ENCODE measurements at places on chromosomes 4 and X.

DNA sequence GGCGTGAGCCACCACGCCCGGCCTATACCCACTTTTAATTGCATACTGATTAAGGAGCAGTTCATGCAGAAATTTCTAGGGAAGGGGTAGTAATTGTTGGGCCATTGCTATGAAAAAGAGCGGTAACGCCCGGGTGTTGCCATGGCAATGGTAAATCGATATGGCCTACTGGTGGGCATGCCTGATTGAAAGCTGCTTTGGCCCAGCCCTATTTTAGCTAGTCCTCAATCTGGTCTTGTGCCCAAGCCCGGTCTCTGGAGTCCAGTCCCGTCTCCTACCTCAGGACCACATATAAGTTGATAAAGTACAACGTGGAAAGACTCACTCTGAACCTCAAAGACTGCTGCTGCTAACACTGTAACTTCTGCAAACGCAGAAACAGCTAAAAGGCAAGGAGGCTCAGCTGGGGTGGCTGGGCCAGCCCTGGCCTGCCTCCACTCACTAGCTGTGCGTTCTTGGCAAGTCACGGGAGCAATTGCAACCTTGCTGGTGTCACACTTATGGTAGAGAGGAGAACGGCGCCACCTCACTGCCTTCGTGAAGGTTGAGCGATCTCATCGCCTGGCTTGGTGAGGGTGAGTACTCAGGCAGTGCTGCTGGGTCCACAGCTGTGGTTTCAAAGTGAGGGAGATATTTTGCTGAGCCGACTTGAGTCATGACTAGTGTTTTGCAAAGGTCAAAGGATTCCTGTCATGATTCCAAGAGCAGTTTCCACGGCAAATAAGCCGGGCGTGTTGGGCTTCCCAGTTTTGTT lies 57.0 kb upstream of the GRPEL1 start:
- peak; percentile 79 for DNase-seq

DNA sequence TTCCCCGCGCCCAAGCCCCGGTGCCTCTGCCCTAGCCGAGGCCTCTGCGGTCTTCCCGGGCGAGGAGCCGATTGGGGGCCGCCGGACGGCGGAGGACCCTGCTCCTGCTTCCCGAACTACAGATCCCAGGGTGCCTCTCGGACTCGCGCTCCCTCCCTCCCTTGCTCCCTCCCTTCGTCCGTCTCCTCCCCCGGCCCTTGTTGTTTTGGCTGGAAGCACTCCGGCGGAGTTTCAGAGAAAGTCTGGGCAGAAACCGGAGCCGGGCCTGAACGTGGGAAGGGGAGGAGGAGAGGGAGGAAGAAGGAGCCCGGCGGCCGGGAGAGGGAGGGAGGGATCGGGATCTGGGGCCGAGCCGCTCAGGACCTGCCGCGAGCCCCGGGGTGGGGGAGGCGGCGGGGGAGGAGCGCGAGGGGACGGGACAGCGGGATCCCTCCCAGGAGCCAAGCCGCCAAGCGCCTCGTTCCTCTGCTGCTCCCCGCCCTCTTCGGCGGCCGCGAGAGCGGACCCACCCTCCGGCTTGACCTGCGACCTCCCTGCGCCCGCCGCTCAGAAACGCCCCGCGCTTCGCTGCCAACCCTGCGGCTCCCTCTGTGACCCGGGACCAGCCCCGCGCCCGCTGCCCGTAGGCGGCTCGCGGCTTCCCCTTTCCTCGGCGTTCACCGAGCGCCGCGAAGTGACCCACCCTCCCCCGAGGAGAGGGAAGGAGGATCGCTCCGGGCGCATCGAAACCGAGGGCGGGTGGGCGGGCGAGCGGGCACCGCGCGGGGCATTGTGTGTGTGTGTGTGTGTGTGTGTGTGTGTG lies 496 bp upstream of the GAB1 start:
- peak; percentile 61 for DNase-seq

- DNase-seq: no peak
Measured at GRCh38 chr4:56937262-56937661, 29.6 kb downstream of the REST start.

GRCh38 chrX:13094828-13095341 lies 50.5 kb upstream of the FAM9C start:
- no peak for DNase-seq

GRCh38 chrX:10240918-10241317 lies 84.1 kb downstream of the CLCN4 start:
- DNase-seq: no peak

GRCh38 chrX:43423876-43424275 lies 232.2 kb upstream of the MAOA start:
- DNase-seq: no peak

DNA sequence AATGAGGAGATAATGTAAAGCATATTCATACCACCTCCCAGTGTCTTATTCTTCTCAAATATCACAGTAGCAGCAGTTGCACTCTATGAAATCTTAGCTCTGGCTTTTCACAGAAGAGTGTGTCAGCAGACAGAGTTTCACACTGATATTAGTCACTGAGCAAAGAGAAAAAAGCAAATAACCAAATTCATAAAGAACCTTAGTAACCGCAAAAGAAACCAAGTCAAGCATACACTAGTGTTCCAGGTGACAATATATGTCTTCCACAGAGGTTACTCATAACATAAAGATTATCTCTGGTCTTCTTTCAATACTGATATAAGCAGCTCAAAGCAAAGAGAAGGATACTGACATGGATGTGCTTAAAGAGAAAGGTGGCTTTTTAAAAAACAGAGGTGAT lies 181.7 kb upstream of the EDNRA start:
- no peak for DNase-seq

GRCh38 chr4:15010038-15010585 lies 7.8 kb downstream of the CPEB2 start:
- no peak for DNase-seq

- DNase-seq: peak; percentile 63
Measured at GRCh38 chr4:100742045-100742444, 224.2 kb upstream of the EMCN start.

DNA sequence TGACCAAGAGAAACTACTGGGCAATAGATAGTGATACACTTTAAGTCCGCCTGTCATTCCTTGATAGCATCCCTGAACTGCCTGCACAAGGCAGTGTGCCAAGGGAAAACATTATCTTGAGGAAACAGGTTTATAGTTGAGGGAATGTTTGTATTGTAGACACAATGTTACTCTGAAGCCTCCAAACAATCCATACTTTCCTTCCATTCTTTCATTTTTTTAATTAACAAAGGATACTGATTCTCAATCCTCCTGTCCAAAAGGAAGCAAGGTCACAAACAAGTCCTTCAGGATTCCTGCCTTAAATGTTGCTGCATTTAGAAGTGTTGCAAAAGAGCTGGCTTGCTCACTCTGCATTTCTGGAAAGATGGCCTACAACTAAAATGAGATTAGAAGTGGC lies 61.7 kb upstream of the PRSS48 start:
- no peak for DNase-seq

GRCh38 chrX:7927259-7928167 lies at the start of gene PNPLA4:
Gene PNPLA4 (minus strand): TSS chrX:7927413. CDS start chrX:7926119, 1,294 bp downstream.
- DNase-seq: no peak

DNA sequence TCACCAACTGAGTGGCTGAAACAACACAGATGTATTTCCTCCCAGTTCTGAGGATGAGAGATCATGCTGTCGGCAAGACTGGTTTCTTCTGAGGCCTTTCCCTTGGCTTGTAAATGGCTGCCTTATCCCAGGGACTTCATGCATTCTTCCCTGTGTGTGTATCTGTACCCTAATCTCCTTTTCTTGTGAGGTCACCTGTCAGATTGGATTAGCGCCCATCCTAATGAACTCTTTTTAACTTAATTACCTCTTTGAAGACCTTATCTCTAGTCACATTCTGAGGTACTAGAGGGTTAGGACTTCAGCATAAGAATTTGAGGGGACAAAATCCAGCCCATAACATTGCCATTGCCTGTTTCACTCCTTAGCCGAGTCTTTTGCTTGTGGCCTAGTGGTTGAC lies 59.5 kb upstream of the TMEM150C start:
- no peak for DNase-seq

GRCh38 chrX:49812177-49812576 lies 16.9 kb upstream of the PAGE4 start:
- no peak for DNase-seq

- no peak for DNase-seq
Measured at GRCh38 chr4:5710065-5710960, 688 bp upstream of the EVC start.

DNA sequence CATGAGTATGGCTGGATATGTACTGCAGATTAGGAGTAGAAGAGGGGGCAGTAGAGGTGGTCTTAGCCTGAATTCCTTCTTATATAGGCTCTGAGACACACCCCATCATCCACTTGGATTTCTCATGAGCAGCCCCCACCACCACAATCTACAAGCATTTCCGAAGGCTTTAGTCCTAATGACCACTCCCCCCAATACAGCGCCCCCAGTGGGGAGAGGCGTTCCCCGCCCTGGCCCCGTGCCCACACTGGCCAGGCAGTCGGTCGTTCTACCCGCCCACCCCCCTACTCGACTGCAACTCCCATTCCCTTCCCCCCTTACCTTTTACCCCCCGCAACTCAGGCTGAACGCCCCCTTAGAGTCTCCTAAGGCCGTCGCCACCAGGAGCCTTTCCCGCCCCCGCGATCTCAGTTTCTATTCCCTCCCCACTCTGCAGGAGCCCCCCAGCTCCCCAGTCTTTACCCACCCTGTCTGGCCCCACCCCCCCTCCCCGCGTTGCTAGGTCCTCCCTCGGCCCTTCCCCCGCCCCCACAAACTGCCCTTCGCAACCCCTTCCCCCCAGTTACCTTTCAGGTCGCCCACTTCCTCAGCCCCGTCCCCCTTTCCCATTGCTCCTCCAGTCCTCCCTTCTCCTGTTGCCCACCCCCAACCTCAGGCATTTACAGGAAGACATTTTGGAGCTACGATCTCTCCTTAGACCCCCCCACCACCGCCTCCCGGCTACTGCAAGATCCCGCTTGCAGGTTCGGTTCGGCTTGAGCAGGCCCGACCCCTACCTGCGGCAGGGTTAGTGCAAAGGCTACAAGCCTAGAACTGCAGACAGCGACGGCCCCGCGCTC lies 468 bp downstream of the ZMYM3 start:
- peak; percentile 51 for DNase-seq

DNA sequence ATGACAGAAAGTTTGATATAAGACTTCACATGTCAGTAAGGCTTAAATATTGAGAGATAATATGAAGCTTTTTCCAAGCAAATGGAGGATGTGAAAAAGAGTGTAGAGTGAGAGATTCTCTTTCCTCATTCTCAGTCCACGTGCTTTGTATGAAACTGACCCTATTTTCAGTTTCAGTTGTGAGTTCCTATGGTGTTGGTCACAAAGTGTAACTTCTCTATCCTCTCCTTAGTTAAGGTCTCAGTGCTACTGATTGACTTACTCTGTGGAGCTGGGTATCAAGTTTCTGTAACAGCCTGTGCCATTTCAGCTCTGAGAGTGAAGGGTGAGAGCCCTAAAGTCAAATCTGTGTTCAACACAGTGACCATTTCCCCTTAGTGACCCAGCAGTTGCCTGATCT lies 277.2 kb downstream of the EPHA5 start:
- no peak for DNase-seq

DNA sequence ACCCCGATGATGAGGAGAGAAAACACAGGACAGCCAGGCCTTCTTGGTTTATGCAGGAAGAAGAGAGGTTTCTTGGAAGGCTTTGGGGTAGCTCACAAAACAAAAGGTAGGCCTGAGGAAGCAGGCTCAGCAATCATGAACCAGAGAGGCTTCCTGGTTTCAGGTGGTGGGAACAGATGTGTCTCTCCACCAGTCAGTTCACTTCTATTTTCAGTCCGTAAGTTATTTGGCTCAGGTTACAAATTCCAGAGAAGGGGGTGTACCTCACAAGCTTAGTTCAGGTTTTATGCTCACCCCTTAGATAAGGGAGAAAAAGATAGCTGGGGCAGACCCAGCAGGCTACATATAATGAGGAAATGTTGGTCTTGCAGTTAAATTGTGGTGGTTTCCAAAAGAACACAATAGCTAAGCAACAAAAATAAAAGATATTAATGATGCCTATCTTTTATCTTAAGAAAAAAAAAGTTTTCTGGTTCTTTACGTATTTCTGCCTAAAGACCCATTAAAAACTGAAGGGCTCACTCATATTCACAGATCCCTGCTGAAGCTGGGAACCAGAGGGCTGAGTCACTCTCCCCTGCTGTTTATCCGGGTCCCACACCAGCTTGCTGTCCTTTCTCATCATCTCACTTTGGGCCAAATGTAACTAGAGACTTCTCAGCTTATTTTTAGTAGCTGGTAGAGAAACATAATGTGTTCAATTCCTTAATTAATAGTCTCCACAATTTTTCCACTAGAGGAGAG lies 177.0 kb downstream of the CAMK2D start:
- no peak for DNase-seq

DNA sequence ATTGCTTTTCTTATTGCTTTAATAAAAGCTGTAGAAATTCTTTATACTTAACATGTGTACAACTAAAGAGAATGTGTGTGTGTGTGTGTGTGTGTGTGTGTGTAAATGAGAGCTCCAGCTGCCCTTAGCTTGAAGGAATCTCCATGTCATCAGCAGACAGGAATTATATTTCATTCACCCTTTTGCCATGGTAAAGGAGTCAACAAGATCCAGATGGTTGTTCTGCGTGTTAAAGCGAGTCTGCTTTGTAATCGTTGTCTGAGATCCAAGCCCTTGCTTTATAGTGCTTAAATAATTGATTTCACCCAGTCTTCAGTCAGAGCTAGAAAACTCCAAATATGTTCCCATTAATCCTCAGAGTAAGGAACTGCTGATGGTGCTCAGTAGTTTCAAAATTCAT lies 285.5 kb downstream of the PDGFC start:
- no peak for DNase-seq

- DNase-seq: no peak
Measured at GRCh38 chr4:162706632-162707031, 460.1 kb downstream of the NAF1 start.

- no peak for DNase-seq
Measured at GRCh38 chrX:31715675-31716074, 643.8 kb upstream of the FTHL17 start.

GRCh38 chr4:168854350-168854921 lies 155.6 kb downstream of the CBR4 start:
- DNase-seq: no peak

DNA sequence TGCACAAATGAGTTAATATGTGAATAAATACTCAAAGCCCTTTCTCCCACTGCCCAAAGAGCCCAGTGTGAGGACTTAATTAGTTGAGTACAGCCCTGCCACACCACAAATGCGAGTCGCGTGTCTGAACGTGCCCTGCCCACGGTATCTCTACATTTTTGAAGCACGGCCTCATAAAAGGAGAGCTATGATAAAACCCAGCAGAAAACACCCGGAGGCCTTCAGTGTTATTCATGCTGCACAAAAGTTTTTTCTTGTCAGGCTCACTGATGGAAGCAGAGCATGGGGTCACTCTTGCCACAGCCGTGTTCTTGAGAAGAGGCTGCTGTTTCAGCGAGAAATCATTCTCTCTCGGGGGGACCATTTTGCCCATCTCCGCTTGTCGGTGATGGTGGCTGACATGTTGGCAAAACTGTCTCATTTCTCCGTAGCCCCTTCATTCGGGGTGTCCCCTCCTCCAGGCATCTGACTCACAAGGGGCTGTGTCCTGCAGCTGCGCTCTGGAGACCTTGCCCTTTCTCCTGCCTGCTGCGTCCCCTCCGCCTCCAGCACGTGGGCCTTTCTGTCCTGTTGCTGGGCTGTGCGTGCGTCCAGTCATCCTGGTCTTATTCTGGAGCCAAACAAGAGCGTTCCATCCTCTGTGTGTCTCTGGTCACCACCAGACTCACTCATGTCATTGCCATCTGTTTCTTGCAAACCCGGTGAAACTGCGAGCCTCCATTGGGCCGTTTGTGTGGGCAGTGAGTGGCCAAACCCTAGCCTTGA lies 88.8 kb downstream of the SORCS2 start:
- no peak for DNase-seq

All from NAMALWA (cell line).